Testis (tissue), 5 donors: ENCODE measurements at places on chromosomes 7 and 10.

DNA sequence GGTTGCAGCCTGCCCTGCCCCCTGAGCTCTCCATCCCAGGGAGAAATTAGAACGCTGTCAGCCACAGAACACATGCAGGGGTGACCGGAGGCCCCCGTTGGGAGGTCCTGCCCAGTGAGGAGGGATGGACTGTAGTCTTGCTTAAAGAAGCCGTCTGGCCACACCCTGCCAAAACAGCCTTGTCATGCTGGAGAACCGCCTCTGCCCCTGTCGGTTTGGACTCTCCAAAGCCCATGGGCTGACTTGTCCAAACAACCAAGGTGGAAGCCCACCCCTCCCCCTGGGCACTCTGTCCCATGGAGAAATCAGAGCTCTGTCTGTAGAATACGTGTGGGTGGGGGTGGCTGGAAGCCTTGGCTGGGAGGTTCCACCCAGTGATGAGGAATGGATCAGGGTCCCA lies 12.7 kb upstream of the TBATA start:
- no peak for DNase-seq

GRCh38 chr7:87984088-87984487 lies 50.0 kb downstream of the ADAM22 start:
- no peak for DNase-seq

DNA sequence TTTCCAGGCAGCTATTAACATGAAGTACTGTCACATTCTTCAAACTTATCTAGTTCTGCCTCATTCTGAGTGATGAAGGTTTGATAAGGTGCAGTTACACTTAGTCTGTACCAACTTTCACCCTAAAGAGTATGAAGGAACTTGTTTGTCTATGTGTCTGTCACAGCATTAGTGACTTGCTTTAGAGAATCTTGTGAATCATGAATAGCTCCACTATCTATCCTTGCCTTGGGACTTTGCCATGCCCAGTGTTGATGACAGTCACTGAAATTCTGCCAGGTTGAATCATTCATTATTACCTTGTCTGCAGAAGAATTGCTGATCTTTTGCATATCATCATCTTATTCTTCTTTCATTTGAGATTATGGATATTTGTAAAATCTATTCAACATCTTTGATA lies 50.9 kb upstream of the A1CF start:
- DNase-seq: no peak

- no peak for DNase-seq
These were observed 133.0 kb upstream of the KLF14 start for GRCh38 chr7:130867039-130867438.

DNA sequence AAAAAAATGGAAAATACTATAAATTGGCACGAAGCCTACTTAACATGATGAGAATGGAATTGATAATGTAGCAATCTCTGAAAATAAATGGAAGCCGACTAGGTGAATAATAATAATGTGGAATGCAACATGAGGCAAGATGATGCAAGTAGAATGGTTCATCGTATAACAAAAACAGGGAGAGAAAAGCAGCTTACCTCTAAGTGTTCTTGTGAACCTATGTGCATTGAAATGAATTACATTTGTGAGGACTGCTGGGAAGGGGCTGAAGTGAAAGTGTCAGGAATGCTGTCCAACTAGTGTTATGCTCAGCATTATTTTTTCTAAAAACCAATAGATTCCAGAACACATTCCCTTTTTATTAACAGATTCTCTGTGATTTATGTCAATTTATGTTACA lies 440.6 kb upstream of the LRRN3 start:
- DNase-seq: no peak

DNA sequence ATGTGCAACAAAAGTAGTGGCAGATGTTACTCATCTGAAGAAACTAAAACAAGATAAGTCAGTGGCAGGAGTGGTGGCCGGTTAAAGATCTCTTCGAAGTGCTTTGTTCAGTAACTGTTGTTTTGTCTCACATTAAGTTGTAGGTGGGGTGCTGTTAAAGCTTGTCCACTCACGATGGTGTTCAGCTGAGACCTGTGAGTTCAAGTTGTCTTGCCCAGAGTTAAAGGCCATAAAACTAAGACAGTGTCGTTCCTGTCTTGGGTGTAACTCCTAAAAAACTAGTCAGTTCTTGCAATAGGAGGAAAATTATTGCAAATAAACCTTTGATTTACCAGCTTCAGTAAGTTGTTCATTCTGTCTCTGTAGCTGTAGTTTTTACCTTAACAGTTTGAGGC lies 857 bp upstream of the FOXP2 start:
- no peak for DNase-seq

DNA sequence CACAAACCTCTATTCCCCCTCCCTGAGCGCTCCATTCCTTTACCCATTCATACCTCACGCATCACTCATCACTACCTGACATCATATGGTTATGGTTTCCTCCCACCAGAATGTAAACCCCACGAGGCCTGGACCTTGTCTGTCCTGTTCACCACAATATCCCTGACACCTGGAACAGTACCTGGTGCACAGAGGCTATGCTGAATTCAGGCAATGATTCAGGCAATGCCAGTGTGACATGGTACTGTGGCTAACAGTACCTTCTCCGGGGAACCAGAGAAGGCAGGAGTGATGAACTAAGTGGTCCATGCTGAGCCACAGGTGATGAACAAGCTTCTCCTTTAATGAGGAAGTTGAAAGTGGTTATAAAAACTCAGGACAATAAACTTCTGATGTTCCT lies 202.5 kb upstream of the PLXNA4 start:
- no peak for DNase-seq

DNA sequence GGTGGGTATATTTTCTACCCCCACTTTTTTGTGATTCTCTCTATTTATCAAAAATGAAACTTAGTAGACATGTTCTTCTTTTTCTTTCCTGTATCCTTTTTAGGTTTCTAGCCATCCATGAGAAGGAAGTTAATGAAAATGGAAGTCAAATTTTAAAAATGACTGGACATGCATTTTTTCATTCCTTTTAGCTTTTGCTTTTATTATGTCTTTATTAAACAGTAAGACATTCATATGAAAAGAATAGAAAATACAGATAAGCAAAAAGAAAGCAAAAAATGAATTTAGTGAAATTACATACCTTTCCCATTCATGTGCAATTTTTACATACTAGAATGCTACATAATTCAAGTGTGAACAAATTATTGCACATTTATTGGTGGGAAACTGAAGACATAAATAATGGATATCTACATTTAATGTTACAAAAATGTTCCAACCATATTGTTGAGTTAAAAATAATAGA lies 88.7 kb downstream of the CPED1 start:
- DNase-seq: no peak

GRCh38 chr10:74842301-74842954 lies 16.0 kb downstream of the KAT6B start:
- DNase-seq: no peak

- no peak for DNase-seq
These were observed 11.1 kb downstream of the FFAR4 start for GRCh38 chr10:93577565-93577964.

DNA sequence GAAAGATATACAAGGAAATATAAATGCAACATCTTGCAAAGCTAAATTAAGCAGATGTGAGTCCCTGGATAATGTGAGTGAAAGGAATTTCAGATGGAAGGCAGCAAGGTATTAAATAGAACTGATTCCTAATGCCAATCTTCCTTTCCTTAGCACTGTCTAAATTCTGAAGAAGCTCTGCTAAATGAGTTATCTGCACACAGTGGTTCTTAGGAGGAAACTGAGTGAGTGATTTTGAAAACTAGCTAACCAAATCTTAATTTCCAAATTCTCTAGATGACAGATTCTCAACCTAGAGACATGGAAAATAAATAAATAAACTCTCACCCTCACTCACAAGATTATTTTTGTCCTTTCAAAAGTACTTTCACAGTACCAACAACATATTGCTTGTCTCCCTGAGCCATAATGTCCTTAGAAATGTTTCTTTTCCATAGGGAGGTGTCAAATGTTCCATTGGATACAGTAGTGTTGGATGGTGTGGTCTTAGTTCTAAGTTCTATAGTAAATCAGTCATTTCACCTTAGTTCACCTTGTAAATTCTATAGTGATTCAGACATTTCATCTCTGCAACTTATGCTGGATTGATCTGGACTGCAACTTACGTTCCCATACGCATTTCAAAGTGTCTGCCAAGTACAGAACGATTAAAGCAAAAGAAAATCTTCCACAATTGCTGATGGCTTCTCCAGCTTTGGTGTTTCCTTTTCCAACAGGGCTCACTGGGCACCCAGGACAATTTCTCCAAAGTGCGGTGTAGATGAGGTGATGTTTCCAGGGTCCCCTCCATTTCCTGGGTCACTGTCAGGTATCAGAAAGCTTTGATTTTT lies 145.4 kb upstream of the FAM171A1 start:
- DNase-seq: no peak

- no peak for DNase-seq
These were observed 225.5 kb downstream of the DOCK4 start for GRCh38 chr7:111980725-111981124.

GRCh38 chr7:129150199-129150996 lies 5.9 kb downstream of the TSPAN33 start:
- no peak for DNase-seq

DNA sequence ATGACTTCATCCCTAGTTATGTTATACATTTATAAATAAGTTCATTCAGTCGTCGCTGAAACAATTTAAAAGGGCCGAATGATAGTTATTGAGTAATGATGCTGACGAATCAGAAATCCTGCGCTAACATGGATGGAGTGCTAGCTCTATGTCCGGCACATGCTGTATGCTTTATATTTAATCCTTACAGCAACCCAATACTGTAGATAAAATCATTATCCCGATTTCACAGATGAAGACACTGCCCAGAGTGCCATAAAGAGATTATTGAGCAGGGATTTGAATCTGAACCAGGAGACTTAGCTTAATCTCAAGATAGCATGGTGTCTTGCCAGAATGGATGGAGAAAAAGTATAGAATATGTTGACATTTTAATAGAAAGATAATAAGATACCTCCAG lies 1.1 kb upstream of the ICA1 start:
- no peak for DNase-seq

DNA sequence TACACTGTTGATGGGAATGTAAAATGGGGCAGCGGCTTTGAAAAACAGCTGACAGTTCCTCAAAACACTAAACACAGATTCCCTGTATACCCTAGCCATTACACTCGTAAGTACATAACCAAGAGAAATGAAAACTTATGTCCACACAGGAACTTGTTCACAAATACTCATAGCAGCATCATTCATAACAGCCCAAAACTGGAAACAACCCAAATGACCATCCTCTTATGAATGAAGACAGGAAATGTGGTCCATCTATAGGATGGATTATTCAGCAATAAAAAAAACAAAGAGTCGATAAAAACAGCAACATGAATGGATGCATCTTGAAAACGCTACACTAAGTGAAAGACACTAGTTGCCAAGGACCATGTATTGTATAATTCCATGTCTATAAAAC lies 23.7 kb downstream of the NMT2 start:
- no peak for DNase-seq

GRCh38 chr7:156064971-156065386 lies 252.7 kb upstream of the SHH start:
- DNase-seq: no peak

DNA sequence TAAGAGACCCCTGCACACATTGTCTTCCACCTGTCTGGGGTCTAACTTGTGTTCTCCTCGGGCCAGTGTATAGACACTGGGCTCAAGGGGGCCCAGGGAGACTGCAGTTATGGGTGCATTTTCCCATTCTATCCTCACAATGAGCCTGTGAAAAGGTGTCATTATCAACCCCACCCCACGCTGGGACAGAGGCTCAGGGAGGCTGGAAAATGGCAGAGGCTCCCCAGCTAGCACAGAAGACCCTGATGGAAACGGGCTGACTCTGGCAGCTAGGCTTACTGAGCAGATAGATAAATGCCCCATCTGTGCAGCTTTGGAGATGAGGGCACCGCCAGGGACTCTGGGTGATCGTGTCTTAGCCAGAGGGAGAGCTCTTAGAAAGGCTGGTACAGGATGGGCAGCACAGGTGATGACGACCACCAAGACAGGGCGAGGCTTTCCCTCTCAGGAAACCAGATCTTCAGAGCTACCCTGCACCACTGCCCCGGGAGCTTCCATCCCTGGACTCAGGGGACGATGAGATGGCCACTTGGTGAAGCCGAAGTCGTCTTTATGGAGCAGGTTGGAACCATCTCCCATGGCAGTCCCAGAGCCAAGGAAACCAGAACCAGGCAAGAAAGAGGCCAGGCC lies 58.2 kb upstream of the CHST15 start:
- DNase-seq: no peak

GRCh38 chr10:31011017-31011664 lies 20.5 kb downstream of the ZNF438 start:
- DNase-seq: no peak

DNA sequence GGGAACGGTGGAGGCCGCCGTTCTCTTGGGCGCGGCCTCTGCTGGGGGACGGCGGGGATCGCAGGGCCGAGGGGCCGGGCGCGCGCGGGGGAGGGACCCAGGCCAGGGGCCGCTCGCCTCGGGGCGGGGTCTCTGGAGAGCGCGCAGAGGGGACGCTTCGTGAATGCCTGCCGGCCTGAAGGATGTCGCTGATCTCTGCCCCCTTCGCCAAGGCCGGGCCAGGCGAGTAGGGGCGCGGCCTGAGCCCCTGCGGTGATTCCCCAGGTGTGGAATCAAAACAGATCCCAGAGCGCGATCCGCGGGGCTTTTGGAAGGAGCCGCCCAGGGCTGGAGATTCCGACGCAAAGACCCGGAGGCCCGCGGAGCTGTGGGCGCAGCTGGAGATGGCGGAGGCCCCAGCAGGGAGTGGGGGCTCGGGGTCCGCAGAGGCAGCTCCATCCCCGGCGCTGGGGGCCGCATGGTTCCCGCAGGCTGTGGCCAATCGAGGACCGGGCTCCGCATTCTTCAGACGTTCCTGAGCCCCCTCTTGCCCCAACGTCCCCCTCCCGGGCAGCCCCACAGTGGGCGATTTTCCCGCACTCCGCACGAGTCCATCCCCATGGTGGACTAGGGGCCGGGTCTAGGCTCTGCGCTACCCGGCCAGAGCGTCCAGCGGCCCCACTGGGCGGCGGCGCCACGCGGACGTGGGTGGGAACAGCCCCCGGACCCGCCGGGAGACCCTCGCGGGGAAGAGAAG lies 166.0 kb downstream of the ACTR3B start:
- peak; percentile 32 for DNase-seq

GRCh38 chr7:151315038-151315655 lies 26.5 kb upstream of the NUB1 start:
- DNase-seq: peak; percentile 90
